ENCODE measurements at places on chromosomes 12 and 14. TPM values are rescaled to one million over a fixed set of nuclear protein-coding genes. Genes with fewer than 3 reads are reported as not detected.

DNA sequence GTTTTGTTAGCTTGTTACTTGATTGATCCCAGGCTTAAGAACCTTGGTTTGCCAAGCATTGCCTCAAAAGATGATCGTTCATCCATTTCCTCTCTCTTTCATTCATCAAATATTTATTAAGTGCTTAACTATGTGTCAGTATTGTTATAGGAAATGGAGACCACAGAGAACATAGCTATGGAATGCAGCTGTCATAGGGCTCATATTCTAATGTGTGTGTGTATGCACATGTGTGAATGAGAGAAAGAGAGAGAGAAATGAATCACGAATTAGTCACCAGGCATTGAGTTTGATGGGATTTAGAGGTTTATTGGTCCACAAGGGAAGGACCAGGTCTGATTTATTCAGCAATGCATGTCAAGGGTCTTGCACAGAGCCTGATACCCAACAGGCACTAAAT lies 71.0 kb upstream of the FBXO21 start:
- no peaks in the 10 kb centered on the region for H3K36me3 ChIP-seq
- peaks cover 4% of the 10 kb centered on the region for H3K4me1 ChIP-seq
- H3K27me3 ChIP-seq, result no peaks in the 10 kb centered on the region

CPNE6 gene
- not detected for total RNA-seq

SUSD6 gene
- 9.2 TPM for total RNA-seq

- H3K27ac ChIP-seq, result no peak overlapping the region
- no peak overlapping the region for H3K4me3 ChIP-seq
- H3K36me3 ChIP-seq, result no peaks in the 10 kb centered on the region
These were observed 88.2 kb downstream of the CCDC91 start for GRCh38 chr12:28278499-28278898.

DNA sequence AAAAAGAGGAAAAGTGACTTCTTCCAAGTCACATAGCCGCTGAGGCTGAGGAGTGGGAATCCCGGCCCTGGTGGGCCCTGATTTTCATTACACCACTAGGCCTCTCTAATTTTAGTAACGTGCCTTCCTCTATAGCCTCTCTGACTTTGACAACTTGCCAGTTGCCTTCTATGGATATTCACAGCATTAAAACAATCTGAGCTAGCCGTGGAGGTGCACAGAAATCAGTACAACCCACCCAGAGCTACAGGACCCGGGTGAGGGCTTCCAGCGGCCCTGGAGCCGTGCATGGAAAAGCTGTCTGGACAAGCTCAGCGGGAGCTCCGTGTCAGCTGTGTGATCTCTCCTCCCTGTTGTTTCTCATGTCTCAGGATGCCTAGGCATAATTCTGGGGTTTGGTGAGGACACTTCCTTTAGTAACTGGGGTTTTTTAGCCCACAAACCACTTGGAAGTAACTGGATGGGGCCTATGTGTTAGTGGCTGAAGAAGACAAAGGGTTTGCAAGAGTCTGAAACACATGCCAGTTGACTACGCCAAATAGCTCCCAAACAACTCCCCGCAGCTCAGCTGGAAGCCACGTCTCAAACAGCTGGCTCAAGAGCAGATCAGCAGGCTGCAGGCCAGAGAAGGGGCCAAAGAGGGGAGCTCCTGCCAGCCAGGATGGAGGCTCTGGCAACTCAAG lies 53.0 kb downstream of the SSH1 start:
- peaks cover 30% of the 10 kb centered on the region for H3K4me1 ChIP-seq
- peak; percentile 46 for DNase-seq
- peak overlapping the region; percentile 36 for H3K27ac ChIP-seq
- no peaks in the 10 kb centered on the region for H3K27me3 ChIP-seq

GRCh38 chr12:104648756-104649155 lies 192.0 kb downstream of the CHST11 start:
- no peak overlapping the region for H3K4me3 ChIP-seq
- H3K27ac ChIP-seq, result no peak overlapping the region
- H3K36me3 ChIP-seq, result no peaks in the 10 kb centered on the region

All from neural progenitor cell (in vitro differentiated cells).